NCI-H1092 treated with DMSO at 0.1 percent for 48 hours (cell line): ENCODE measurements at places on chromosomes 2 and 18.

- DNase-seq: peak; percentile 7
These were observed 325.6 kb upstream of the VRK2 start for GRCh38 chr2:57720728-57721627.

GRCh38 chr2:123380370-123380935 is 644.6 kb upstream of the CNTNAP5 start:
- no peak for DNase-seq

- DNase-seq: no peak
These were observed 109.0 kb upstream of the SLC35G4 start for GRCh38 chr18:11500153-11501122.

DNA sequence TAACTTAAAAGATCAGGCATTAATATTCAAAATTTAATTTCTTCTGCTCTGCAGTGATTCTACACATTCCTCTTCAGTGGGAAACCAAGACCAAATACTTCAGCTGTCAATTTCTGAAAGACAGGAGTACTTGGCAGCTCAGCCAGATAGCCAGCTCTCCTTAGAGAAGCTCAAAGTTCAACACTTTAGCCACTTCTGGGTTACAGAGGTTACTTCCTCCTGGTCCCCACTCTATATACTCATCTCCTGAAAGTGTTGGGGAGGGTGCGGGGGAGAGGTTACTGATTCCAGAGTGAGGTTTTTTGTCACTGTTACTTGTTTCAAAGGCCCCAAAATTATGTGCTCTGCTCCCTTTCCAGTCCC is 4.1 kb downstream of the CYTIP start:
- no peak for DNase-seq

DNA sequence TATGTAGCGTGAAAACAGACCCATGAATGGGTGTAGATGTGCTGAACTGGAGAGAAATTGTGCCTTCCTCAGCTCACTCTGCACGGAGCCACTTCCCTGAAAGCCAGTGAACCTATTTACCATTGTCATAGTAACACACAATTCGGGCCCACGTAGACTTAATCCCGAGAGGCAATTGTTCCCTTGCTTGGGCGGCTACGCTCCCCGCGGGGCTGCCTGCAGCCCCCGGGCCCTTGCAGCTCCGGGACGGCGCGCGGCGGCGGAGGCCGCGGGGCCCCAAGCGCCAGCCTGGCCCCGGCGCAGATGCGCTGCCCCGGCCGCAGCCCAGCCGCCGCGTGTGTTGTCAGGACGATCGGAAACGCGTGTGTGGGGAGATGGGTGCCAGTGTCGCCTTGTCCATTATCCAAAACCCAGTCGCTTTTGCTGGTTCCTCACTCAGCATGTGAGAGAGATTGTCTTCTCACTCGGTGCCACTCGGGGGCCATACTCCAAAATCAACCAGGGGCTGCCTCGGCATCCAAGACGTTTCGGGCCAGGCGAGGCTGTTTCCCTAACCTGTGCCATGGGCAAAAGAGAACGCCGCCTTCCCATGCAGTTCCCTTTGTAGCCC is 17.9 kb upstream of the LRRTM1 start:
- DNase-seq: no peak

DNA sequence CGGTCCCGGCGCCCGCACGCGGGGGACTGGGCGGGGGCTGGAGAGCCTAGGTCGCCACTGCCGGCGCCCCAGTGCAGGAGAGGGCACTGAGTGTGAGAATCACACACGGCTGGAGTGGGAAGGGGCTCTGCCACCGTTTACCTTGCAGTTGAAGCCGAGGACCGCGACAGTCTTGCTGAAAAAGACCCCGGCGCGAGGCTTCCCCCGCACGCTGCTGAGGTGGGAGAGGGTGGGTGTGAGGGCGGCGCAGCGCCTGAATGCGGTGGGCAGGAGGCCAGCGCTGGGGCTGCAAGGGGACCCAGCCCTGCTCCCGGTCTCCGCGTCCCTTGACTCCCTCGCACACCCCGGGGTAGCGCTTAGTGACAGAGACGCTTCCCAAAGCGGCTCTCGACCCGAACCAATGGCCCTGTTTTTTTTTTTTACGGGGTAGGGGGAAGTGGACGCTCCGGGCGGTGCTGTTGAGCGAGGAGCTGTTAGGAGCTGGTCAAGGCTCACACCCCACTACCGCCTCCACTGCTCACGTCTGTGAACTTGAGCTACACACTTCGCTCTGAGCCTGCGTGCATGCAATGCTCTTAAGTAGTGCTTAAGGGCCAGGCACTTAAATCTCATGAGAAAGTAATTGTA is 794 bp downstream of the NOTO start:
- DNase-seq: no peak

- no peak for DNase-seq
These were observed 97.7 kb downstream of the ALPK2 start for GRCh38 chr18:58531236-58531635.

DNA sequence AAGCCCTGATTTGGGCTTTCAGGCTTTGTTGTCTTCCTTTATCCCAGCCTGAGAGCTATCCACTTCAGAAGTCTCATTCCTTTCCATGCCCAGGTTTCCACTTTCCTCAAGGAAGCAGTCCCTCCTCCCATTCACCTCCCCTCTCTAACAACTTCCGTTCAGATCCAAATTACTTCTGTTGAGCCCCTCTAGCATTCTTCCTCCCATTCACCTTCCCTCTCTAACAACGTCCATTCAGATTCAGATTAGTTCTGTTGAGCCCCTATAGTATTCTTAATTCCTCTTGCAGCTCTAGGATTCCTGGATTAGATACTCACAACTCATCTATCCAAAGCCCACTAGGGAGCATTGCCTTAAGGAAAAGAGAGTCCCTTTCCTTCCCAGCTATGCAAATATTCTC is 216.8 kb downstream of the RAD51AP2 start:
- no peak for DNase-seq

DNA sequence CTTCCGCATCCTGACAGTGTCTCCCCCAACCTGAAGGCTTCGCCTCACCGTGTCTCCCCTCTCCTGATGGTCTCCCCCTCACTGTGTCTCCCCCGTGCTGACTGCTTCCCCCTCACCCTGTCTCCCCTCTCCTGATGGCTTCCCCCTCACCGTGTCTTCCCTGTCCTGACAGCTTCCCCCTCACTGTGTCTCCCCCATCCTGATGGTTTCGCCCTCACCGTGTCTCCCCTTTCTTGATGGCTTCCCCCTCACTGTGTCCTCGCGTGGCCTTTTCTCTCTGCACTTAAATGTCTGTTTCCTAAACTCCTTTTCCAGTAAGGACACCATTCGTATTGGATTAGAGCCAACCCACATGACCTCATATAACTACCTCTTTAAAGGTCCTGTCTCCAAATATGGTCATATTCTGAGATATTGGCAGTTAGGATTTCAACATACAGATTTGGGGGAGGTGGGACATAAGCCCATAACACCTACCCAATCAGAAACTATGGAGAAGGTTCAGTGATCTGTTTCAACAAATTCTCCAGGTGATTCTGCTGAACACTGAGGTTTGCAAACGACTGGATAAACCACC is 47.9 kb upstream of the RAB27B start:
- DNase-seq: no peak

DNA sequence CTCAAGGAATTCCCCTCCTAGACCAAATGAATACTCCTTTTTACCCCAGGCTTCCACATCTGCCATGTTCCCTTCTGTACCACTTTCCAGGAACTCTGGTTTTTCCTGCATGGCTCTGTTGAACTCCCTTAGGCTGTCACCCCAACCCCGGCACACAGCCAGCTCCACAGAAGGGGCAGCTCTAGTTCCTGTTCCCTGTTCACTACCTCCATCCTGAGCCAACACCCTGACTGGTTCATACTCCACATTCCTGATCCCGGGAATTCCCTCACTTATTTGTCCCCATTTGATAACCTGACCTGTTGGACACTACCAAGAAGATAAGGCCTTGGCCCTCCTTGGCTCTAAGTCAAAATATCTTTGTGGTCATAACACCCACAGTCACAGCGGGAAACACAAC is 280.9 kb upstream of the RAB6C start:
- DNase-seq: no peak

- DNase-seq: peak; percentile 21
These were observed 56.9 kb upstream of the CCDC141 start for GRCh38 chr2:179106676-179107428.

GRCh38 chr2:97751752-97752151 is 38.4 kb downstream of the ZAP70 start:
- DNase-seq: peak; percentile 34

DNA sequence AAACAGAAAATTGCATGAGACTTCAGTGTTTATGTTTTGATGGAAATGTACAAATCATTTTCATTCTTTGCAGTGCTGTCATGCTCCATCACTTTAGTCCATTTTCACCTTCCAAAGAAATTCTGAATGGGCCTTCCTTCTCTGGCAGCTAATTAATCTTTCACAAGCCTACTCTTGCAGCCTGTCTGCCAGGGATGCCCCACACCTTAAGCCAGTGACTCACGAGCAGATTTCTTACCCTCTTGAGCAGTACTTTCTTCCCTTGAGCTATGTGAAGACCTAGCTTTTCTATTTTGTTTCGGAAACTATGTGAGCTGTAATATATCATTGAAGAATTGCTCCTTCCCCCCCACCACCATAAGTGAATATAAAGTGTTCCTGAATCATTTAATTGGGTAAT is 404.3 kb upstream of the VWC2L start:
- DNase-seq: no peak

DNA sequence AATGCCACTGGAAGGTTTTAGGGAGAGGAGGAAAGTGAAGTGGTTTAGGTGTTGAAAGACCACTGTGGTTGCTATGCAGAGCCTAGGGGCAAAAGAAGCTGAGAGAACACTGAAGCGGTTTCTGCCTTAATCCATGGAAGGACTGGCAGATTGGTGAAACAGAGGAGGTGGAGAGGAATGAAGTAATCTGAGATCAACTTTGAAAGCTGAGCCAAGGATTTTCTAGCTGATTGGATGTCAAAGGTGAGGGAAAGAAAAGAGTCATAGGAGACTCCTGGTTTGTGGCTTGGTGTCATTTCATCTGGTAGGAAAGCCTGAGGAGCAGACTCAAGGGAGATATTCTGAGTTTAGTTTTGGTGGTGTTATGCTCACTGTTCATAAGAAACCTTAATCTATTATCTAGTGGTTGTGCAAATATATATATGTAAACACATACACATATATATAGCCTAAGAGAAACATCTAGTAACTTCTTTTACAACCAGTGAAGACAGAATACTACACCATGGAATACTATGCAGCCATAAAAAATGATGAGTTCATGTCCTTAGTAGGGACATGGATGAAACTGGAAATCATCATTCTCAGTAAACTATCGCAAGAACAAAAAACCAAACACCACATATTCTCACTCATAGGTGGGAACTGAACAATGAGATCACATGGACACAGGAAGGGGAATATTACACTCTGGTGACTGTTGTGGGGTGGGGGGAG is 134.1 kb upstream of the CREB1 start:
- no peak for DNase-seq

GRCh38 chr2:202494300-202495229 is 118.4 kb downstream of the BMPR2 start:
- DNase-seq: no peak

DNA sequence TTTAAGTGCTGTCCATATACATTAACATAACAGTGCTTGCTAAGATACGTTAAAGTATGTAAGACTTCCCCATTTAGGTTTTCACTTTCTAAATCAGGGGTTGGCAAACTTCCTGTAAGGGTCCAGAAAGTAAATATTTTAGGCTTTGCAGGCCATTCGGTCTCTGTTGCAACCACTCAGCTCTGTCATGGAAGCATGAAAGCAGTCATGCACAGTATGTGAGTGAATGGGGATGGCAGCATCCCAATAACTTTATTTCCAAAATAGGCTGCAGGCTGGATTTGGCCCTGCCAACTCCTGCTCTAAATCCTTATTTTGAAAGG is 128.7 kb downstream of the PLA2R1 start:
- no peak for DNase-seq

DNA sequence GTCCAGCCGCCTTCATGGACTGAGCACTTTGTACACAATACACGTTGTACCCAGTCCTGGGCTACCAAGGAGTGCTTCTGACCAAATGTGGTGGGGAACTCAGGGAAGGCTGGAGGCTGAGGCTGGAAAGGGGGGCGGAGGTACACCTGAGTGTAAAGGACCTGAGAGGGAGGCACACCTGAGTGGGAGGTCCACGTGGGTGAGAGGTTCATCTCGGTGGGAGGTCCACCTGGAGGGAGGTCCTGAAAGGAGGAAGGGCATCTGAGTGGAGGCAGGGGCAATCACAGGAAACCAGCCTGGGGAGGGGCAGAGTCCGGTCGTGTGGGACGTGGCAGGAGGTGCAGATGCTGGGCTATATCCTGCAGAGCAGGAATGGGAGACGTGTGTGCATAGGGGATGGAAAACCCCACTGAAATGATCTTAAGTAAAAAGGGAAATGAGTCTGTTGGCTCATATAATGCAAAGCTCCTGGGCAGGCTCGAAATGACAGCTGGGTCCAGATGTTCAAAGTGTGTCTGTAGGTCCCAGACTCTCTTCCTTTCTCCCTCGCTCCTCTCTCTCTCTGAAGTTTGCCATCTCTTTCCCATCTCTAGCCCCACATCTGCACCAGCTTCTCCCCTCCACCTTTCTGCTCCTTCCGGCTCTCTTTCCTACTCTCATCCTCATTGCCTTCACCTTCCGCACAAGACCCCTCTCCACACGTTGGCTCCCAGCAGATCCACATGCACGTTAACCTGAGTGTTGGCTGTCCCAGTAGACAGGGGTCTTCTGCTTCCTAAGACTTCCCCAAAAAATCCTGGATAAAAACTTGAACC is 137.7 kb downstream of the PXDN start:
- no peak for DNase-seq

DNA sequence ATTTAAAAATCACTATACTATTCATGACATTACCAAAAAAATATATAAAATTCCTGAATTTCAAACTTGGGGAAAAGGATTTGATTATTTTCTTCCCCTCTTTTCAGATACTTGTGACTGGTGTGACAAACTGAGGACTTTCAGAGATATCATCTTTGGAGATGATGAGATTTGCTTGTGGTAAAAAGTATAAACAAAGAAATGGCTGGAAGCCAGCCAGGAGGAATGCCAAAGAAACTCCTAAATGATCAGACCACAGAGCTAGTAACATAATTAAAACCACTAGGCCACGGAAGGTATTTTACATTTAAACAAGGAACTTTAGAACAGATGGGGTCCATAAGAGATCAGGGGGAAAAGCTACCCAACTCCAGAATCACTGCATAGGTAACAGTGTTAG is 58.7 kb downstream of the PIGN start:
- no peak for DNase-seq

DNA sequence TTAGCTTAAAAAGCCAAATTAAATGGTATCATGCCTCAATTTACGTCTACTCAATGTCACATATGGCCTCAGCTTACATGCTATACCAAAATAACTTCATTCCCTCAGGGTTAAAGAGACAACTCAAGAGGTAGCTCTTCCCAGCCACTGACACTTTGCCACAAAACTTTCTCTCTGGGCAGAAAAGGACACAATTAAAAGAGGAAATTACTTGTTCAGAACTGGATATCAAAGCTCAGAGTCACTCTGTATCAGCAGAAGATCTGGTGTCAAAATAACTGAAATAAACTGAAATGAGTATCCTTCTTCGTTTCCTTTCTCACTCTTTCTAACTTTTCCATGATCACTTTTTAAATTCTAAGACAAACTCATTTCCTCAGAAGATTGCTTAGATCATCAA is 108.7 kb downstream of the ZNF521 start:
- DNase-seq: no peak
